ENCODE measurements at places on chromosomes 6 and 20.

GRCh38 chr20:571754-572441, 28.3 kb upstream of the CSNK2A1 start:
- no peak for DNase-seq

DNA sequence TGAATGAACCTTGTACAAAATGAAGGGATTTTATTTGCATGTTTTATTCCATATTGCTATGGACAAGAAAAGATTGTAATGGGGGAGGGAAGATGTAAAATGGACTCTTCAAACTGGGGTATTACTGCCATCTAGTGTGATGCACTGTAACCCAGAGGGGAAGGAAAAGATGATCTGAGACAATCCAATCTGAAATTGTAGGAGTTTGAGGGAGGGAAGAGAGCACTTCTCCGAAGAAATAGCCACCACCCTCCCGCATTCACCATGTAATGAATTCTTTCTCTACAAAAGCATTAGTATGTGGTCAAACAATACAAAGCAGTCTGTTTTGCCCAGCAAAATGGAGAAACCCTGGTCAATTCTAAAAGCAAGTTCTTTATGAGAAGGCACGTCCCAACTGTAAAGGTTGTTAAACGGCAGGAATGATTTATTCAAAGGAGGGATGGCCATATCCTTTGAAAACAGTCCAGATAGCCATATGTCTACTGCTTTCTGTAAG, 679.5 kb upstream of the NRSN1 start:
- no peak for DNase-seq

DNA sequence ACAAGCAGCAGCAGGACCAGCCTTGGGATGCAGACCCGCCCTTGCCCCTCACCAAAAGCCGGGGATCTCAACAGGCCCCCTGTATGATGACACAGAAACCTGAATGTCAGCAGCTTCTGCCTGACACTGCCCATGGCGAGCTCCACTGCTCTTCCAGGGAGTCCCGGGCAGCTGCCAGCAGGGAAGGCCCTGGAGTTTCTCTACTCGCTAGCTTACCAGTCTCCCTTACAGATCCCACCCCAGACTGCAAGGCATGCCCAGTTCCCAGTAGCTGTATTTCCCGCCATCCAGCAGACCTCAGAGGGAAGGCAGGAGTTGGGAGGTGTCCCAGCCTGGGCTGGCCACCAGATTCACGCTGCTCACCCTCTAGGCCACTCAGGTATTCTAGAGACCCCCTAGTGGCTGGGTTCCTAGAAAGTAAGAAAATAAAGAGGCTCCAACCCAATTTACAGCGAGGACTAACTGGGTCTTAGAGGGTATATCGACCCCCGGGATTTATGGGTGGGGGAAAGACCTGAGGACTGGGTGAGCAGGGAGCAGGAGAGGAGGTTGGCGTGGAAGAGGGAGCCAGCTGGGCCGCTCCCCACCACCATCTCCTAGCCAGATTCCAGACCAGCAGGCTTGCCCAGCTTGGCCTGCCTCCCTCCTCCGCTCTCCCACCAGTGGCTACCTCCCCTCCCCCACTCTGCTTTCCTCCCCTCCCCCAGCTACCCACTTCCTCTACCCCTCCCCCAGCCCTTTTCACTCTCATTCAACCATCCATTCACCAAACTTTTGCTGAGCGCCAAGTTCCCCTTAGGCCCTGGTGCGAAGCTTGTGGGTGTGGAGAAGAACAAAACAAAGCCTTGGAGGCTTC, 9.7 kb upstream of the HMGA1 start:
- no peak for DNase-seq

DNA sequence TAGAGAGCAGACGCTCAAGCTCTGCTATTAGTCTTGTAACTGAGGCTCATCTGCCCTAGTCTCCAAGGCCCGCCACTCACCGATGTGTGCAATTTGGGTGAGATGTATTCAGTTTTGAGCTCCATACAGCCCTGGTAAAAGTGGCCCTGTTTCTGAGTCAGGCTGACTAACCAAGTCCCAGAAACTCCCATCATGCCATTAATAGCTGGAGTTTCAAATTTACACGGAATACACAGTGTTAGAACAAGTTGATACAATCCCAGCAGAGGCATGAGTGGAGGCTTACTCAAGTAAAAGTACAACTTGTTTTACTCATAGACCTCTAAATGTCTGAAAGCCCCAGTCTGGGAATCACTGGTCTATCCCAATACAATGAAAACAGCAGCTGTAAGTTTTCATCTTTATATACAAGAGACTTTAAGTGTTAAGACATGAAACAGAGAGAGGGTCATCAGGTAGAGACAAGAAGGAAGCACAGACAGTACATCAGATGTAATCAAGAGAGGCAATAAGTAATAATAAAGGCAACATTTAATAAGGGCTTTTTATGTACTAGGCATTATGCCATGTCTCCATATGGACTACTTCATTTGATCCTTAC, 42.4 kb downstream of the RTN4IP1 start:
- DNase-seq, result no peak

GRCh38 chr20:62773845-62774714, 22.2 kb upstream of the MRGBP start:
- no peak for DNase-seq

GRCh38 chr6:122740936-122741335, 38.6 kb upstream of the FABP7 start:
- DNase-seq, result no peak

GRCh38 chr6:164195278-164195941, 780.9 kb downstream of the QKI start:
- no peak for DNase-seq

DNA sequence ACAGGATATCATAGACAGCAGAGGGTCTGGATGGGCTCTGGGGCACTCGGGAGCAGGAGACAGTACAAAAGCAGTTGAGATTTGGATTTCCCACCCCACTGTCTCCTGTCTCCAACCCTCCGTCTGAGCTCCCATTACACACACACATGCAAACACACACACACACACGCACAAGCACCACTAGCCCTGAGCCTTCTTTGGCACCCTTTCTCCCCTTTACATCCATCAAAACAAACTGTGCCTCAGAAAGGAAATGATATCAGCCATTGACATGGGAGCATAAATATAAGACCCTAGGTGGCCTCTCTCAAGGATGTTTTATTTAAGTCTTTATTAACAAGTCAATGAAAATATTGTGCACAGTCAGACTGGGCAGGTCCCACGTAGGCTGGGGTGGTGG, 17.5 kb downstream of the TTBK1 start:
- no peak for DNase-seq

- no peak for DNase-seq
These were observed 78.8 kb upstream of the OPRM1 start for GRCh38 chr6:153960281-153960680.

GRCh38 chr6:20001286-20001685, 164.1 kb downstream of the ID4 start:
- no peak for DNase-seq

DNA sequence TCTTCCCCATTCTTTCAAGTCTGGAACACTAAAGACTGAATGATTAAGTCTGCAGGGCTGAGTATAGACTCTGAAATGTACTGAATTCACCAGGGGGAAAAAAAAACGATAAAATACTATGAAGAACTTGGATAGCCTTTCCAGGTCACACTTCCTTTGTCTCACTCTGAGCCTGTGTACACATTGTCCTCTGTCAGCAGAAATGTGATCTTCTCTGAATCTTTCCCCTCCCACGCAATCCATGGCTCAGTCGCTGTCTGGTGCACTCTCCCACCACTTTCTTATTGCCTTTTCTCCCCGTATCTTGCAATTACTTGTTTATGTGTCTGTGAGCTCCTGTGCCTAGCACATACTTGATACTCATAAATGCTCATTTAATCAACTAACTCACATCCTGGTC, 212.6 kb upstream of the RSPO3 start:
- no peak for DNase-seq

DNA sequence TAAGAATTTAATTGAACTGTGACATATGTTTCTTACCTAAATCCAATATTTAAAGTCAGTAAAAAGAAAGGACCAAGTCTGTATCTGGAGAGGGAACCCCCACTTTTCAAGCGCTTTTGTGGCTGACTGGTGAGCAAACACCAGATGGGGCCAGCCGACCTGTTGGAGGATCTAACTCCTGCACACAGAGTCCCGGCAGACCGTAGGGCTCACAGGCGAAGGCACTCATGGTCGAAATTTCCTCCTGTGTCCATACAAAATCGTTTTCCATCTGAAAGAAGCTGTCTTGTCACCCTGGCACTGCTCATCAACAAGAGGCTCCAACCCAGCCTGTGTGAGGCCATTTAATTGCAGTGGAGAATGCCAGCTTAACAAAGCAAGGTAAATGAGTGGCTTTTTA, 94.0 kb downstream of the SCML4 start:
- no peak for DNase-seq

- peak; percentile 53 for DNase-seq
These were observed 10.1 kb upstream of the PYGB start for GRCh38 chr20:25237610-25238318.

- DNase-seq, result no peak
These were observed 232.5 kb downstream of the FARS2 start for GRCh38 chr6:5493806-5494205.

- no peak for DNase-seq
These were observed 37.1 kb downstream of the CDH22 start for GRCh38 chr20:46270977-46271744.

DNA sequence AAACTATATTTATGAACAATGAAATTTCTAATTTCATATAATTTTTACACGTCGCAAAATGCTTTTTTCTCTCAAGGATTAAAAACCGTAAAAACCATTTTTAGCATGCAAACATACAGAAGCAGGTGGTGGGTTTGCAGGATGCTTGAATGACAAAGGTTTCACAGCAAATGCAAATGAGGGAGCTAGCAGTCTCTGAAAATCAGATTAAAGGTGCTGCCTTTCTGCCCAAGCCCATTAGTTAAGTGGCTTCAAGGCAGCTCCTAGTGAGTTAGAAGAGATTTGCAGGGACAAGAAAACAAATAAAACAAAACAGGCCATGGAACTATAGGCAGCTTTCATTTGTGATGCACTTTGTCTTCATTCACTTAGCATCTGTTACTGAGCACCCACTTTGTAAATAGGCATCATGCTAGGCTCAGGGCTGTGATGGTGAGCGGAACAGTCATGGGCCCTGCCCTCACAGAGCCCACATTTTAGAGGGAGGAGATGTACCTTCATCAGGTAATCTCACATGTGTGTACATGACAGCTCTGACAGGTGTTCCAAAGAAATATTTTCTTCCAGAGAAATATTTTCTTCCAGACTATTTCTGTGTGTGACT, 29.5 kb downstream of the NAPB start:
- DNase-seq, result no peak

- no peak for DNase-seq
These were observed 37.1 kb upstream of the UTRN start for GRCh38 chr6:144248003-144248402.

DNA sequence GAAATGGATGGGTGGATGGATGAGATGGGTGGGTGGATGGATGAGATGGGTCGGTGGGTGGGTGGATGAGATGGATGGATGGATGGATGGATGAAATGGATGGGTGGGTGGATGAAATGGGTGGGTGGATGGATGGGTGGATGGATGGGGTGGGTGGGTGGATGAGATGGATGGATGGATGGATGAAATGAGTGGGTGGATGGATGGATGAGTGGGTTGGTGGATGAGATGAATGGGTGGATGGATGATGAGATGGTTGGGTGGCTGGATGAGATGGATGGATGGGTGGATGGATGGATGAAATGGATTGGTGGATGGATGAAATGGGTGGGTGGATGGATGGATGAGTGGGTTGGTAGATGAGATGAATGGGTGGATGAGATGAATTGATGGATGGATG, 35.7 kb downstream of the THBS2 start:
- DNase-seq, result no peak

GRCh38 chr20:49519777-49520359, 37.4 kb upstream of the KCNB1 start:
- no peak for DNase-seq

GRCh38 chr6:68045193-68045592, 589.9 kb upstream of the ADGRB3 start:
- DNase-seq, result no peak

- no peak for DNase-seq
These were observed 14.2 kb upstream of the PPP1R16B start for GRCh38 chr20:38791291-38791690.

DNA sequence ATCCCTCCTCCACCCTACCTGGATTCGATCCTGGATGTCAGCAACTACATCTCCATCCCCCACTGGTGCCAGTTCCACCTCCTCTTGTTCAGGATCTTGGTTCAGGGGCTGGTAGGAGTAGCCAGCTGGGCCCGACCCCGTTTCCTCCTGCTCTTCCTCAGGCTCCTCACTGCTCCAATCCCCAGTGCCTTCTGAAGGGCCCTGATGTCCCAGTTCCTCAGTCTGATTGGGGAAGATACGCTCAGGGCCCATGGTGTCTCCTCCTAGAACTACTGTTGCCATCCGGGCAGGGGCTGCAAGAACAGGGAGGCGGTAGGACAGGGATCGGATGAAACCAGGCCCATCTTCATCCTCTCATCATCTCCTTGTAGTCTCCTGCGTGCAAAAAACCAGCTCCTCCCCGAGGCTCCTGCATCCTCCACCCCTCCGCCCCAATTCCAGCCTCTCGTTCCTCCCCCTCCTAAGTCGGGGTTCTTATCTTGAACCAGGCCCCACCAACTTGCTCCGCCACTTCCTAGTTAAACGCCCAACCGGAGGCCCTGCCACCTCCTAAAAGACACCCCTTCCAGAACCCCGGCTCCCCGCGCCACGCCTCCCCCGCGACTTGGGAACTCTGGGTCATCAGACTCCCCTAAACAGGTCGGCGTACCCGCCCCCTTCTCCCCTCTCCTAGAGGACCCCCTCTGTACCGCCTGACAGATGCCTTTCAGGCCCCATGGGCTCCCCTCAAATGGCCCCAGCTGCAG, 476 bp downstream of the MEA1 start:
- DNase-seq, result peak; percentile 88

DNA sequence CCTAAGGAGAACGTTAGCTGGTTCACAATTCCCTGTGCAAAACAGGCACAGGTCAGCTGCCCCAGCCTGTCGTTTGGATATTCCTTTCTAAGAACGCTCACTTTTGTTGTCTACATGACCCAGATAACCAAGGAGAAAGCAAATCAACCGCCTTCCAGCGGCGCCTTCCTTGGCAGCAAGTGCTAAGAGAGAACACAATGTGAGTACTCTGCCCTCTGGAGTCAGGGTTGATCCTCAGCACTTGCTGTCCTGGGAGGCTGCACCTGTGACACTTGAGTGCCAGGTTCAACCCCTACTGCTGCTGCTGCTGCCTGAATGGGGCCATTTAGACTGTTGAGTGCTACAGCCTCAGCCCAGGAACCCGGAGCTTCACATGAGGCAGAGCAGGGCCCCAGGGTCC, 36.8 kb downstream of the OVOL2 start:
- no peak for DNase-seq

DNA sequence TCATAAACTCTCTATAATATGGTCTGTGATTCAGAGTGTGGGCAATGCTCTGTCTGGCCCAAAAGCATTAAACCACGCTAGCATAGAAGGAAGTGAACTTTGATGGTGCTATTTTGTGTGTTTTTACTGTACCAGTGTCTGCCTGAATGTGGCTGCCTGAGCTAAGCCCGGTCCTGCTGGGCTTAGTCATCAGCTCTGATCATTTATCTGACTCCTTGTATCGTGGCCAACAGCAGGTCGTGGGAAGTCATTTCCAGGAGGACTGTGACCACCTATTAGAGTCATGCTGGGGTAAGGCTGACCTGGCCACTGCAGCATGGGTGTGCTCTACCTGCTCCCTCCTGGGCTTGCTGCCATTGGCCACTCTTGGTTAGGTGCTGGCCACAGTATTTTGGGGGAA, 239.1 kb upstream of the CEP162 start:
- DNase-seq, result no peak
